ENCODE measurements at places on chromosomes 3 and 15.

- no peak for DNase-seq
Observed at GRCh38 chr3:23913873-23914743, 2.7 kb downstream of the NKIRAS1 start.

DNA sequence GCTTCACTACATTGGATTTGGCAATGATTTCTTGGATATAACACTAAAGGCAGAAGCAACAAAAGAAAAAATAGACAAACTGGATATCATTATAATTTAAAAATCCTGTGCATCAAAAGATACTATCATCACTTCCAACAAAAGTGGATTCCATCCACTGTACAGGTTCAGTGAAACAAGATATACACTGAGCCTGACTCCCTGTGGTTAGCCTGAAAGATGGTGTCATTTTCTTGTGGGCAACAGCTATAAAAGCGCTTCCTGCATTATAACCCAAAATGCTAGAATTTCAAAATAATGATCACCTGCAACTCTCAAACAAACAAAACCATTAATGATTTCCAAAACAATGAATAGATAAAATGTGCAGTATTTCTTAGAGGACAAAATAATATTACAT lies 39.6 kb upstream of the TBC1D23 start:
- no peak for DNase-seq

DNA sequence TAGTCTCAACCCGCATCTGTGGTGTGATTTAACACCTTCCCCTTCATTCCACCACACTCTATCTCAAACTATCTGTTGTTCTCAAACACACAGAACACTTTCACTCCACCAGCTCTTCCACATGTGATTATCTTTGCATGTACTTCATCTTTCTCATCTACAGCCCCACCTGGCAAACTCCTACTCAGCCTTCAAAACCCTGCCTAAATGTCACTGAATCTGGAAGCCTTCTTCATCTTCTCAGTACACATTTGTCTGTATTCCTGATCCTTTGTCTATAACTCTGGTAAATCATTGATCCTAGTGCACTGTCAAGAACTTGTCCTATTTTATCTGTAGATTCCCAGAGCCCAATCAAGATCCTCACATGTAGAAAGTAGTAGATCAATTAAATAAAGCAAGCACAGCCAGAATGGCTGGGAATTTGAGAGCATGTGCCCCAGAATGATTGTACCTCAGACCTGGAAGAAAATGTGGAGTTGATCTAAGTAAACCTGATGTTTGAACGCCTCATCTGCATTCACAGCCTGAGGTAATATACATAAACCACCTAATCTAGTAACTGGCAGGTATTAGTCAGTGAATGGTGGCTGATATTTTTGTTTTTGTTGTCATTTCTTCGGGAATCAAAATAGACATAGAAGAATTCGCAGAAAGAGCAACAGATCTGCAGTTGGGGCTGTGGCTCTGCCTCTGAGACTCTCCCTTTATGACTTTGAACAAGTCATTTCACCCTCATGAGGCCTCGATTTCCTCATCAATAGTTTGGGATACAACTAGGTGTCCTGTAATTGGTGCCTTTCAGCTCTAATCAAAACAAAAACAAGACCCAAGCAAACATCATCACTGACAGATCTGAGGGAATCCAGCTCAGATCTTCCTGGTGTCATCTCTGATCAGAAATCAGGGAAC lies 28.0 kb upstream of the MAGEF1 start:
- DNase-seq = no peak

GRCh38 chr15:79433276-79433990 lies 1.3 kb downstream of the MINAR1 start:
- no peak for DNase-seq

DNA sequence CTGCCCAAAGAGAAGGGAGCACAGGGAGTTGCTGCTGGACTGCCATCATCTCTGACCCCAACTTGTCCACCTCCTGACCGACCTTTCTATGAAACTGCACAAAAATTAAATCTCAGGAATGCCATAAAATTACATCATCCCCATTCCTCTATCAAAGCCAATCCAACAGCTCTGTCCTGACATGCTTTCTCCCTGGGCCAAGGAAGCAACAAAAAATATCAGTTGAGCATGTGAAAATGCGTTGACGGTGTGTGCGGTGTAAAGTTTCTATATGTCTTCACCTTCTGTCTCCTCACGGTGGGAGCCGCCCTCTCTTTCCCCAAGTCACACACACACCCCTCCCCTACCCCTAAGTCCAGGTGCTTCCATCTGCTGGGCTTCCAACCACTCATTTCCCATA lies 3.6 kb upstream of the ZNF774 start:
- DNase-seq = no peak

DNA sequence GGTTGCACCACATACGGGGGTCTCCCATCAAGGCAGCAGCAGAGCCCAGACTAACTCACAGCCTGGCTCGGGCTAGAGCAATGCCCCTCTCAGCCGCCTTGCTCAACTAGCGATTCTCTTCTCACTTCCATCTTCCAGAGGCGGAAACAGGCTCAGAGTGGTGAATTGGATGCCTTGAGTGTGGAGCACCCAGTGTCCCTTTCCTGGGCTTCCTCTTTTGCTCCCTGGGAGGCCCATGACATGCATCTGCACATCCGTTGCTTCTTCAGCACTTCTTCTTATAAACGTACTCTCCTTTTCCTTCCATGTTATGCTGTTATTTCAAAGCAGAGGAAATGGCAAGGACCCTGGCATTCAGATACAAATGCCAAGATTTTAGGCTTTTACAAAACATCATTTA lies 2.1 kb upstream of the IQSEC1 start:
- DNase-seq = no peak

- no peak for DNase-seq
Observed at GRCh38 chr3:180409170-180409569, 192.8 kb upstream of the TTC14 start.

DNA sequence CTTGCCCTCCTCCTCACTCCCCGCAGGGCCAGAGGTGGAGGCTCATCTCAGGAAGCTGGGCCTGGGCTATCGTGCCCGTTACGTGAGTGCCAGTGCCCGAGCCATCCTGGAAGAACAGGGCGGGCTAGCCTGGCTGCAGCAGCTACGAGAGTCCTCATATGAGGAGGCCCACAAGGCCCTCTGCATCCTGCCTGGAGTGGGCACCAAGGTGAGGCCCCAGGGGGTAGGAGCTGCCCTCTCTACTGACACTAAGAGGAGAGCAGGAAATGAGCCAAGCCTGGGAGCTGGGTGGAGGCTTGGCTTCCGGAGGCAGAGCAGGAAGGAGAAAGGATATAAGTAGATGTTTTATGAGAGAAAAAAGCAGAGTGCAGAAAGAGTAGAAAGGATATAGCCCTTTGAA lies 4.9 kb downstream of the OGG1 start:
- DNase-seq = no peak

GRCh38 chr15:97383516-97383915 lies 577.0 kb upstream of the ARRDC4 start:
- no peak for DNase-seq

- no peak for DNase-seq
Observed at GRCh38 chr3:171944118-171945016, 95.0 kb upstream of the FNDC3B start.

- no peak for DNase-seq
Observed at GRCh38 chr15:74497584-74497983, 36.6 kb upstream of the UBL7 start.

DNA sequence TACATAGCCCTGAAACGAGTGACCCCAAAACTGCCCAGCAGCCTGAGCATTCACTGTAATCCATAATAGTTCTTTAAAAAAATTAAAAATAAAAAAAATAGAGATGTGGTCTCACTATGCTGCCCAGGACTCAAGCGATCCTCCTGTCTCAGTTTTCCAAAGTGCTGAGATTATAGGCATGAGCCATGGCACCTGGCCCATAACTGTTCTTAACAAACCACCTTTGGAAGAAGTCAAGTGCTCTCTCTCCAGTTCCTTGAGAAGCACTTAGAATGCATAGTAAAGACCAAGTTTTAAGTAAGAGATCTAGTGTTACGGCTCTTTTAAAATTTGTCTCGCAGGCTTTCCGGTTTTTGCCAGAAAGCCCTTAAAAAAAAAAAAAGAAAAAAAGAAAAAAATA lies 8.2 kb downstream of the CDC25A start:
- no peak for DNase-seq

DNA sequence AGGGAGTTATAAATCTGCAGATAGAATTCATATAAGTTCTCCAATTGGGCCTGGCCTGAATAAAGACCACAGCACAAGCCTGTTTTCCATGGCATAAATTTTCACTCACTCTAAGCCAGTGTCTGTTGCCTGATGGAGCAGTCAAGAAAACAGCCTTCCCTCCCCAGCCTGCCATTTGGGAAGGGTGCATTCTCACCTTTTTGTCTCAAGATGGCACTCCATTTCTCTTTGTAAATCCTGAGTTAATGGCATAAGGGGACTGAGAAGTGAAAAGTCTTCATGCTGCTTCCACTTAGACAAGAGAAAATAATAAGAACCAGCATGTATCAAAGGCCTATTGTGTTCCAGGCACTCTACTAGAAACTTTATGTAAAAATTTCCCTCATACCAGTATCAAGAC lies 115.6 kb upstream of the MANF start:
- DNase-seq = no peak

DNA sequence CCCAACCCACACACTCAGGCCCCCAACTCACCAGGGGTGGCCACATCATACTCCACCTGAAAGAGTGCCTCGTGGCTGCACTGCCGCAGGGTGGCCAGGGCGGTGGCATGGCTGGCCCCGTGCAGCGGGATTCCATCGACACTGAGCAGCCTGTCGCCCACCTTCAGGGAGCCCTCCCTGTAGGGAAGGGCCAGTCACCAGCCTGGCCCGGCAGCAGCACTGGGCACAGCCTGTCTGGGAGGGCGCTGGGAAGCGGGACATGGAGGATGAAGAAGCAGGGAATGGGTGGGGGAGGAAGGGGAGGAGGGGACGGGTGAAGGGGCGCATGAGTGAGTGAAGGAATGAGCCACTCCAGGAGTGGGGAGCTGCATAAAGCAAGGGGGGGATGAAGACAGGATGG lies 18.5 kb downstream of the GRIP2 start:
- DNase-seq = no peak

DNA sequence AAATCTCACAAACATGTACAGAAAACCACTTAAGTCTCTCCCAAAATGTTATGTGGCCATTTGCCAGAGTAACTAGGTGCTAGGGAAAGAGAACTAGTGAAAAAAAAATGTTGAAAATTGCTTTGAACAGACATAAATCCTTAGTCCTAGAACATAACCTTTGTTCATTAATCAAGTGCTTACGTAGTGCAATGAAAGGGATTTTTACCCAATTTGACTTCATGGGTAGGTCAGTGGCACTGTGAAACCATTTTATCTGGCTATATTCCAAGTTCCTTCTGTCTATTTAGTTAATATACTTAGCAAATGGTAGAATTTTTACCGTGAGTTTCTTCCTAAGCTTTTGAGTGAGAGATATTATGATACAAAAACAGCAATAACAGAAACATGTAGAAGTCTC lies 209.4 kb downstream of the DIPK2A start:
- DNase-seq = no peak

DNA sequence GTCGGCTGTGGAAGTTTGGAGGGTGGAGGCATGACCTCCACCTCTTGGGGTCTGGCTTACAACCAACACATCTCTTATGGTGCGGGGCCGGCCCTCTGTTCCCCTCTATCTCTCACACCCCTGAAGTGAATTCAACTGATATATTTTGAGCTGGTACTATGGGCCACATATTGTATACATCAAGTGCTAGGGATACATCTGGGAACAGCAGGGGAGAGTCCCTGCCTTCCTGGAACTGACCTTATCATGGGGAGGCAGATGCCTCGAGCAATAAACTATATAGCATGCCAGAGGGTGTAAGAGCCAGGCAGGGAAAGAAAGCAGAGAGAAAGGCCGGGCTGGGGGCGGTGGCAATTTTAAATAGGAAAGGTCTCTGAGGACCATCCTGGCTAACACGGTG lies 60.4 kb upstream of the TRPM1 start:
- no peak for DNase-seq

DNA sequence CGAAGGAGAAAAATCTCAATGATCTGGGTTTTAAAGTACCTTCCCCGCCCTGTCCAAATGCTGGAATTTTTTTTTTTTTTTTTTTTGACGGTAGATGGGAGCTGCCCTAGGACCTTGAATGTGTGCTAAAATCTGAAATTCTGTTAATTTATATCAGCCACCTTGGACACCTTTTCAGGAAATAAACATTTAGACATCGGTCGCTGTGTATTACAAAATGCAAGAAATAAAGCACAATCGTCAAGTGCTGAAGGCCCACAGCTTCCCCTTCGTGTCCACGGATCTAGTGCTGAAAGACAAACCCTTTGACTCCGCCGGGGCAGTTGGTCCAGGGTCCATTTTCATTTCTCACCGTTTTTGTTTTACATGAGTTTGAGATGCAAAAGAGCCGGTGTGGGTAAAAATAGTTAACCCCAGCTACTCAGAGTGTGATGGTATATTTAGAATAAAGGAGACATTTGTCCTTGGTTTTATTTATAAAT lies 90.2 kb upstream of the CHD2 start:
- no peak for DNase-seq

- no peak for DNase-seq
Observed at GRCh38 chr3:140576449-140576848, 101.4 kb upstream of the TRIM42 start.

- DNase-seq = no peak
Observed at GRCh38 chr15:64858021-64858575, 16.4 kb downstream of the PLEKHO2 start.

- DNase-seq = no peak
Observed at GRCh38 chr3:1942781-1943180, 155.9 kb upstream of the CNTN4 start.

DNA sequence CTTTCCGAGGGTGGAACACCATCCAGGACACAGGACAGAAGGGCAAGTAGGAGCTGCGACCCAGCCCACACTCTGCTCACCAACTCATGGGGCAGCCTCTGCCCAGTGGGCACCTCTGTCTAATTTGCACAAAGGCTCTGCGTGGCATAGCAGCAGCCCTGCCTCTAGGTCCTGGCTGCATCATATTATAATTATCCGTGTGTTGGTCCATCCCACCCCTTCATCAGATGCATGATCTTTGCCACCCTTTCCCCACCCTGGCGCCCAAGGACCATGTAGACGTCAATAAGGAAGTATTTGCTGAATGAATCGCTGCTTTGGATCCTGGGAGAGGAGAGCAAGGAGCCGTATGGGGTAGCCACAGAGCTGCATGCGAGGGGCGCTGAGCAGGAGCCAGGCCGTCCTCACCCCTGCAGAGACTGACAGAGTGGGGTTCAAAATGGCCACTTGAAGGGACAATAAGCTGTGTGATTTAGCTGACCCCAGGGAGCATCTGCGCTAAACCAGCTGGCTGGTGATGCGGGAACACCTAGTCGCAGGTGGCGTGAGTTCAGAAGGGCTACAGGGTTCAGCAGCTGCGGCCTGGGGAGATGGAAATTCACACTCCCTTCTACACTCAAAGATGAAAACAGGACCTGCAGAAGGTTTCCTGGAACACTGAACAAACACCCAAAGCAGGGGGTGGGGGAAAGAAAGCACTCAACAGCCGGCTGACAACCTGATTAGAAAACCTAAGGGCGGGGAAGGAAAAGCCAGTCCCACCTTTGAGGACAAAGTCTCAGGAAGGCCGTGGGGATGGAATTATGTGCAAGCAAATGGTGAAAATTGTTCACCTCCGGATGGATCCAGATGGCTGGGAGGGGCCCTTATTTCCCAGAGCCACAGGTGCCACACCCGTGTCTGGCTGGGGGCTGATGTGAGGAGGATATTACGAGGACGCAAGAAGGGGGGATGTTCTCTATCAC lies 6.4 kb downstream of the MGLL start:
- DNase-seq = no peak
